ENCODE measurements at places on chromosomes 16 and 17.

GRCh38 chr16:9539346-9539745 is 447.9 kb downstream of the HAPSTR1 start:
- DNase-seq, result no peak

DNA sequence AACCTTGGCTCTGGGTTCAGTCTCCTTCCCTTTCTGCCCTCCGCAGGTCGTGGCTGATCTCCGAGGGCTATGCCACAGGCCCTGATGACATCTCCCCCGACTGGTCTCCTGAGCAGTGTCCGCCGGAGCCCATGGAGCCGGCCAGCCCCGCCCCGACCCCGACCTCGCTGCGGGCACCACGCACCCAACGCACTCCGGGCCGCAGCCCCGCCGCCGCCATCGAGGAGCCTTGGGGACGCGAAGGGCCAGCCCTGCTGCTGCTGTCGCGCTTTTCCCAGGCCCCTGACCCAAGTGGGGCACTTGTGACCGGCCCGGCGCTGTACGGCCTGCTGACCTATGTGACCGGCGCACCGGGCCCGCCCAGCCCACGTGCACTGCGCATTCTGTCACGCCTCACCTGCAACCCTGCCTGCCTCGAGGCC is 5.1 kb downstream of the ARMC5 start:
- no peak for DNase-seq

- no peak for DNase-seq
Measured at GRCh38 chr16:74034862-74035261, 261.8 kb upstream of the PSMD7 start.

DNA sequence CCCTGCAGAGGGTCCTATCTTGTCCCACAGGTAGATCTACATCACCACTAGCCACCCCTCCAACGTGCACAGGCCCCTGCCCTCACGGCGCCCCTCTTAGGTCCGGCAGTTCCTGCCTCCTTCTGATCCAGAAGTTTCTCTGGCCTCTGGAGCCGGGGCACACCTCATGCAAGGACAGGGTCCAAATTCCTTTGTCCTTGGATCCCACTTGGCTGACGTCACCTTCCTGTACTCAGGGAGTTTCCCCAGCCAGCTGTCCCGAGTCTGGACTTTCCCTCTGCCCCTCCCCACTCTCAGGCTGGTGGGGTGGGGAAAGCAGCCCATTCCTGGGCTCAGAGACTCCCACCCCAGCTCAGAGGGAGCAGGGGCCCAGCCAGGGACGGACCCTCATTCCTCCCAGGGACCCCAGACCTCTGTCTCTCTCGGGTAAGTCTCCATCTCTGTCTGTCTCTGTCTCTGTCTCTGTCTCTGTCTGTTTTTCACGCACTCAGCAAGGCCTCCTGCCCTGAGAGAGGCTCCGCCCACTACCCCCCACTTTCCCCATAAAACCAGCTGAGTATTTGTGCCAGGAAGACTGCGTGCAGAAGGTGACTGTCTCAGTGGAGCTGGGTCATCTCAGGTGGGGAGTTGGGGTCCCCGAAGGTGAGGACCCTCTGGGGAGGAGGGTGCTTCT is at the start of gene IL32:
Gene IL32 (plus strand): TSS at position 572 of the 673 bp plus-strand sequence. CDS start 172 bp downstream, outside the sequence.
- no peak for DNase-seq

DNA sequence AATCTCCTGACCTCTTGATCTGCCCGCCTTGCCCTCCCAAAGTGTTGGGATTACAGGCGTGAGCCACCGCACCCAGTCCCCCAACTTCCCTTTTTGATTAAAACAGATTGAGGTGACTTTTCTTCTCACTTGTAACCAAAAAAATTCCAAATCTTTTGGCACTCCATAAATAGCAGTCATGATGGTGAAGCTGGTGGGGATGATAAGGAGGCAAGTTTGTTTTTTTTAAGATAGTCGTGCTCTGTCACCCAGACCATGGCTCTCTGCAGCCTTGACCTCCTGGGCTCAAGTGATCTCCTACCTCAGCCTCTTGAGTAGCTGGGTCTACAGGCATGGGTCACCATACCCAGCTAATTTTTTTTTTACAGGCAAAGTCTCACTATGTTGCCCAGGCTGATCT is 34.7 kb upstream of the PLCG2 start:
- DNase-seq, result no peak

DNA sequence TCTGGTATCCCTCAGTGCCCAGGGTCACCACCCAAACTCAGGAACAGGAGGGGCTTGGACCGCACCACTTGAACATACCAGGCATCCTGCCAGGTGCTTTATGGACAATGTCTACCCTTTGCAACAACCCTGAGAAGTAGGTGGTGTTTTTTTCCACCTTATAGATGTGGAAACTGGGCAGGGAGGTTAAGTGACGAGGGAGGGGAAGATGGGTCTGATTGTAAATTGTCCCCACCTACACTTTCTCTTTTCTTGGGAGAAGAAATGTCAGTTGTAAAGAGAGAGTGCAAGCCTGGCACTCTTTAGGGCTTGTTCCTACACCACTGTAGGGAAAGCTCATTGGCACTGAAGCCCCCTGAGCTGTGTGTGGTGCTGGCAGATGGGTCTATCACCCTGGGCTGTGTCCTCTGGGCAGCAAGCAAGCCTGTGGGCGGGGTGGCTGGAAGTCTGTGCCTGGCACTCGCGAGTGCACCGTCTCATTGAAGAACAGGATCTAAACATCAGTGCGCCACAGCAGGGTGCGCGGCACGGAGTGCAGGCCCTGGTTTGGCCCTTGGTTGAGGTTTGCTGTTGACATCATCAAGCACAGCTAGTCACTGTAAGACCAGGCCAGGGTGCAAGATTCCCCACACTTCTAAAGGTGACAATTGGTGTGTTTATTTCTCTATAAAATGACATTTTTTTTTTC is 15.1 kb downstream of the NOD2 start:
- DNase-seq, result no peak

DNA sequence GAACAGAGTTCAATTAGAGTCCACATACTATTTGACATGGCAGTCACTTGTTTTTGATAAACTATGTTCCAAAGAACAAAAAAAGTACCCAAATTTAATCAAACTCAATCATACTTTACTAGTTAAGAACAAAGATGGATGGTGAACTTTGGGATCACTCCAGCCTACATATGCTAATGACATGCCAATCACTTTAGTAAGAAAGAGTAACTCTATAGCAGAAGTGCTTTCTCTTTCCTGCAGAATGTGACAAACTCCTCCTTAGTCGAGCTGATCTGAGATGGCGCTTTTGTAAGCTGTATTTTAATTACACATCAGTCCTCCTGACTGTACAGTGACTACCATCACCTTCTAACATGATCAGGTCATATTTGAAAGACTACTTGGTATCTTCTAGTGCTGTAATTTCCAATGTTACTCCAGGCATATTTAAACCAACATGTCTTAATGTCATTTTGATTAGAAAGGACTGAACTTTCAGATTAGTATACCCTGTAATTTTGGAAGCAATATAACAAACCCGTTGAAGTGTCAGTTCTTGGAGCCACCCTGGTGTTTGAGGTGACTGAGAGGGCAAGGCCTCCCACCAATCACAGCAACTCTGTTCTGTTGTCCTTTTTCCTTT is 4.1 kb downstream of the NETO2 start:
- no peak for DNase-seq

DNA sequence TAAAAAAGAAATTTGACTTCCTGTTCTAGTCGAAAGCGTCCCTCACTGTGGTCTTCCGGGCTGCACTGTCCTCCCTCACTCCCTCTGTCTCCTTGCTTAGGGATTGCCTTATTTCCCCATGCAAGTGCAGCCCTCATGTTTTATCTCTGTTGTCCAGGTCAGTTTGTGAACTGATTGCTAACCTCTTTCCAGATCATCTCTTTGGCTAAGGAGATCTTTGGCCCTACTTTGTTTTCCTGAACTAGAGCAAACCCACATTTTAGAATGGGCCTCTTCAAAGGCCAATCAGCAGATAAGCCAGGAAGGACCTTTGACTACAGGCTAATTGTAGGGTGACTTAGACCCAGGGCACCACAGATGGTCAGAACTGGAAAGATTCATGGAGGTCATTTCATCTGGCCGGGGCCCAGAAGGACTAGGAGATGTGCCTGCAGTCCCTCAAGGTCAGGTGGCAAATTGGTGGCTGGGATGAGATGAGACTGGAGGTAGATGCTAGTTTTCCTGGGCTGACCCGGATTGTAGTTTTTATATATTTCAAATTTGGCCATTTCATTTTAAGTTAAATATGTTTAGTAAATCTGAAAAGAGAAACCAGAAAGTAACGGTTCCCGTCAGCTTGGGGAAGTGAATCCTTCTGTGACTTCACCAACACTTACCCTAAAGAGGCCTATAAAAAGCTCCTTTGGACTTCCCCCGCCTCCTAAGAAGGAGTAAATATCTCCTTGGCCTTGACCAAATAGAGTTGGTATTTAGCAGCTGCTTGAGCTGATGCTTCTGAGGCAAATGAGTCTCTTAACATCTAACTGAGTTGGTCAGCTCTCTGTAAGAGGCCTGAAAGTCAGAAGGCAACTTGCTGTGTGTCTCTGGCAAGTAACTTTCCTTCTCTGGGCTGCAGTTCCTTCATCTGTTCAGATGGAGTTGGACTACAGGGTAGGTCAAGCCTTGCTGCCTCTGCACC is 6.2 kb upstream of the SLC25A19 start:
- DNase-seq, result no peak

DNA sequence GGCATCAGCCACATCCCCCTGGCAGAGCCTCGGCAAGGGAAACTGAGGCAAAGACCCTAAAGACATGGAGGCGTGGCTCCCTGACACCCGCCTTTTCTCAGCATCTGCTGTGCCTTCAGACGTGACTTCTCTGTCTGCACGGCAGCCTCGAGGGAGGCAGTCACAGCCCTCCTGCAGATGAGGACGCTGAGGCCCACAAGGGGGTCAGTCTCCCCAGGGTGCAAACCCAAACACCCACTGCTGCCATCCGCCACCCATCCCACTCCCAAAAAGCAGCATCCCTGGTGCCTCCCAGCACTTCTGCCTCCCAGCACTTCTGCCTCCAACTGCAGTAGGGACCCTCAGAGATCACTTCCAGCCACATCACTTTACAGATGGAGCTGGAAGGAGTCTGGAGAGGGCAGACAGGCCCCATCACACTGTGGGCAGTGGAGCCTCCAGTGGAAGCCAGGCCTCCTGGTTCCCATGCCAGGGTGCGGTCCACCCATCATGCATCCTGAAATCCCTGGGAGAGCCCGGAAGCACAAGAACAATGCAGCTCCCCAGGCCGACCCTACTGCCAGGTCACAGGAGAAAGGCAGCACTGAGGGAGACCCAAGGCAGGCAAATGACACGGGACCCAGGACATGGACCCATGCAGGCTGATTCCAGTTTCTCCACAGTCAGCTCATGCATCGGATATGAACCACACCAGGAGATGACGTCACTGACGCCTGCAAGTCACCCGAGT is 23.8 kb downstream of the KDM8 start:
- DNase-seq, result no peak

DNA sequence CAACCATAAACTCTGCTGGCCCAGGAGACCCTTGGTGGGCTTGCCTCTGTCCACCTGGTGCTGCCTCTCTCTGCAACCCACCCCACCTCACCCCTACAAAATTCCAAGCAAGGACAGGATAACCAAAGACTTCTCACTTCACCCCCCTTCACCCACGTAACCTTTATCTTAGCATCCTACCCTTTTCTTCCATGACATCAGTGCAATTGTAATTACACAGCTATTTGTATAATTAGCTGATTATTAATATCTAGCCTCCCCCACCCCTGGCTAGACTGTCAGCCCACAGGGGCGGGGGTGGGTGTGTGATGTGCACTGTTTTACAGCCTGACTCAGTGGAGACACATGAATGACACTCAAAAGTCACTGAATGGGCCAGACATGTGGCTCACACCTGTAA is 262.2 kb downstream of the MRTFB start:
- no peak for DNase-seq

GRCh38 chr17:36524428-36524876 is 10.2 kb downstream of the MYO19 start:
- DNase-seq, result no peak

DNA sequence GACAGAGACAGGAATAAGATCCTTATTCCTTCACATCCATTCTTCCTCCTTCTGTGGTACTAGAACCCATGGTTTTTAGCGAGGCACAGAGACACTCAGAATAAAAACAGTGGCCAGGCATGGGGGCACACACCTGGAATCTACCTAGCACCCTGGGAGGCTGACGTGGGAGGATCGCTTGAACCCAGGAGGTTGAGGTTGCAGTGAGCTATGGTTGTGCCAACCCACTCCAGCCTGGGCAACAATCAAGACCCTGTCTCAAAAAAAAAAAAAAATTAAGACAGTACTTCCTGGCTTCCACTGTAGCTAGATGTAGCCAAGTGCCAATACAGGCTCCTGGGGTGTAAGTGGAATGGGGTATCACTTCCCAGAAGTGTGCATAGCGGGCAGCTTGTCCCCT is 7.4 kb upstream of the SPNS1 start:
- DNase-seq, result no peak

DNA sequence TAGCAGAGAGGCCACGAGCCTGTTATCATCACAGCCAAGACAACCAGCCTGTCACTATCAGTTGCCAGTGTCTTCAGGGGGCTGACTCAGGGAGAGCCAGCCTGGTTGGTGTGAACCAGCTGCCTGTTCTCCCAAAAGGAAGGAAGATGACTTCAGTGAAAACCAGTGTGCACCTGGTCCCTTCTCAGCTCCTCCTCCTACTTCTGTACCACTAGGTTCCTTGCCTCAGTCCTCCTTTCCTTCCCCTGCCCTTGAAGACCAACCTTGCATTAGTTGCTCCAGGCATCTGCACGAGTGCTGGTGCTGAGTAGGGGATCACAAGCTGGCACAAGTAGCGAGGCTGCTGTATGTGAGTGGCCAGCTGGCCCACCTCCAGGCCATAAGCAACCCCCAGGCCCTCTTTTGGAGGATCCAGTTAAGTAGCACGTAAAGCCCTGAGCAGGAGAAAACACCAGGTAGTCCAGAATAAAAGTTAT is 8.5 kb downstream of the TUBG1 start:
- DNase-seq, result no peak

- no peak for DNase-seq
Measured at GRCh38 chr17:48679385-48680096, 42.8 kb downstream of the PRAC1 start.

GRCh38 chr17:31339906-31340661 is 18.7 kb upstream of the EVI2A start:
- no peak for DNase-seq

DNA sequence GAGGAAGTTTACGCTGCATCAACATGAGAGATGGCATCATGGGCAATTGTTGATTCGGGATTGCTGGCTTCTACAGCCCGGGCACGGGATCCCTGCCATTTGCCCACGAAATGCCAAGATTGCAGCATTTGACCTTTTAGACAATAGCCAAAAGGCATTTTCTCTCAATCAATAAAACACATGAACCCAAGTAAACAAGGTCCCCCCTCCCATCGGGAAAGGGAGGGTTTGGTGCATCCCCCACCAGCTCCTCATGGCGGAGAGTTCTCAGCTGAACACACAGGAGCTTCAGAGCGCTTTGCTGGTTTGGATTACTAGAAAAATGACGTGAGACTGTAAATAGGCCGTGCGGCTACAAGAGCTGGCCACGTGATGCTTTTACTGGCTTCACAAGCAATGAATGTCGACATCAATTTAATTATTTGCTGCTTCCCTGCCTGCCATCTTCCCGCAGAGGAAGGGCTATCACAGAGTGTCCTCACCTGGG is 147.6 kb downstream of the C16orf95 start:
- DNase-seq, result no peak
